NCI-H748 treated with DMSO at 0.1 percent for 48 hours (cell line): ENCODE measurements at places on chromosomes 12 and 14.

DNA sequence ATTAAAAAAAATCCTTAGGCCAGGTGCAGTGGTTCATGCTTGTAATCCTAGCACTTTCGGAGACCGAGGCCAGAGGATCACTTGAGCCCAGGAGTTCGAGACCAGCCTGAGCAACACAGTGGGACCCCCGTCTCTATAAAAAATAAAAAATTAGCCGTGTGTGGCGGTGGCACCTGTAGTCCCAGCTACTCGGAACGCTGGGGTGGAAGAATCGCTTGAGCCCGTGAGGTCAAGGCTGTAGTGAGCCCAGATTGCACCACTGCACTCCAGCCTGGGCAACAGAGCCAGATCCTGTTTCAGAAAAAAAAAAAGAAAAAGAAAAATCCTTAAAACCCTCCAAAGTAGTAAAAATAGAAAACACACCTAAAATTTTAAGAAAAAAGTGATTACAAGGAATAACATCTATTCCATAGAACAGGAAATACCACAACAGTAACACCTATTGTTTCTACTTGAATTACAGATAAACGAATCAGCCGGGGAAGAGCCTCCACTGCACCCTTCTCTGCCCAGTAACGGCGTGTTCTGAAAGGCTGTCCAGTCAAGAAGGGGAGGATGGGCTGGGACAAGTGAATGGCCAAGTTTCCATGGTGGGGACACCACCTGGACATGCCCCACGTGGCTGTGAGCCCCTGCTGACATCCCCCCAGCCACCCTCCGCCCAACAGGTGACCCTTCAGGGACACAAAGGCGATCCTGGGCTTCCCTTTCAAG, 17.8 kb downstream of the POLE start:
- no peak for DNase-seq

GRCh38 chr14:28301179-28301578, 465.4 kb upstream of the FOXG1 start:
- DNase-seq = no peak

DNA sequence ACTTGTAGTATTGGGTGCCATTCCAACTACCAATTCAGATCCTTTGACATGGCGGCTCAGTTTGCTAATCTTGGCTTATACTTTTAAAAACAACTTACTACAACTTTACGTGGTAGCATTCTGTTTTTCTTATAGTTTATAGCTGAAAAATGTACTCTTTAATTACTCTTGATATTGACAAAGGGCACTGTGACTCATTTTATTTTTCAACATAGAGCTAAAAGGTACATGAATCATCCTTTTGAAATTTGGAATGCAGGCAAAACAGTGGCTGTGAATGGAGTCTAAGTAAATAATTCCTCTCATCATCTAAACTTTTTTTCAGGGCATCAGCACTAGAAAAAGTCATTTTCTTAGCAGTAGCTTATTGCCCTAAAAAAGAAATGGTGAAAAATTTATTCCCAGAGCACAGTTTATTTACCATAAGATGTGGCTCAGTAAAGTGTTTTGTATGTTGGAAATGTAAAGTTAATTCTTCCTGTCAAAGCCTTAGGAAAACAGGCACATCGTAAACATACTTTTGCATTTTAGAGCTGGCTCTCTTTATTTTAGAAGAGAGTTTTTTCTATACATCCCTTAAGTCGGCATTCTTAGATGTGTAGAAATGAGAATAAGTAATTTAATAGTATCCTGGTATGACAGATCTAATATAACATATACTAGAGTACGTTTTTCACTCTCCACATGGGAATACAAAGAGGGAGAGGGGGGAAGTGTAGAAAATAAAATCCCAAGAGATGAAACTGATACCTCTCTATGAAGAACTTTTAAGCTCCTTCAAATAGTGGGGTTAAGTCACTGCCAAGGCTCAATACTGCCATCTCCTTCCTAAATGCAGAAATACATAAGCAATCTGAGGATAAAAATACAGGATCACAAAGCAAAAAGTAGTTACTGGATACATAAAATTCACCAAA, 55.2 kb downstream of the SLC25A21 start:
- DNase-seq = no peak

GRCh38 chr12:64621257-64621942, 11.1 kb downstream of the RASSF3 start:
- no peak for DNase-seq

- DNase-seq = no peak
Measured at GRCh38 chr12:53733051-53733806, 6.0 kb upstream of the CALCOCO1 start.

DNA sequence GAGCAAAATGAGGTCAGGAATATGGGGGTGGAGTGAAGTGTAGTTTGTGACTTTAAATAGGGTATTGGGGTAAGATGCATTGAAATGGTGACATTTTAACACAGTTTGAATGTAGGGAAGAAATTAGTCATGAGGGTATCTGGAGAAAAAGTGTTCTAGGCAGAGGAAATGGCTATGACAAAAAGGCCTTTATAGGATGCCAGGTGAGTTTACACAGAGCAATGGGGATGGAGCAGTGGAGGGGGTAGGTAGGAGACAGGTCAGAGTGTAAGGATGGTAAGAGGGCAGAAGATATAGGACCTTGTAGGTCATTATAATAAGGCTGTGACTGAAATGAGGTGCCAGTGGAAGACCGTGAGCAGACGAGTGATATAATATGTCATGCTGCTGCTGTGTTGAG, 30.4 kb downstream of the HEATR5A start:
- DNase-seq = no peak

DNA sequence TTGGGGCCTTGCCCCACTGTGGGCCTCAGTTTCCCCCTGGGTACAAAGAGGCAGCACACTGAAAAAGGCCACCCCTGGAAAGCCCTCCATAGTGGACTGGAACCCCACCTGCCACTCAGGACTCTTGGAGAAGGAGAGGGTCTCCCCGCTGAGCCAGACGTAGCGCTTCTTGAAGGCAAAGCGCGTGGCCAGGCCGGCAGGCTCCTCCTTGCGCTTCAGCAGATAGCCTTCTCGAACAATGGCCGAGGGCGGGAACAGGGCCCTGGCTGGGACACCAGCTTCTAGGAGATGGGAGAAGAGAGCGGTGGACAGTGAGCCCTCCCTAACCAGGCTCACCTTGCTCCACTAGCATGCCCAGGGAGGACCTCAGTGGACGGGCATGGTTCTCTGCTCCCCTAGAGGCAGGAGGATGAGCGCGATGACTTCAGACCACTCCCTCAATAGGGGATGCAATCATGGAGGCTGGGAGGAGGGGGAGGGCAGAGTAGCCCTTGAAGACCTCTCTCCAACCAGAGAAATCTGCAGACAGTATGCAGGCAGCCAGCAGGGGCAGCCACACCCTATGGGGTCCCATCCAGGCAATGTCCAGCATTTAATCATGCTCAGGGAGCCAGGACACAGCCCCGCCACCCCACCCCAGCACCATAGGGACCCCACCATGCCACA, 29.8 kb downstream of the RASAL1 start:
- DNase-seq = no peak

GRCh38 chr14:26598081-26598671, 343 bp upstream of the NOVA1 start:
- peak; percentile 96 for DNase-seq

DNA sequence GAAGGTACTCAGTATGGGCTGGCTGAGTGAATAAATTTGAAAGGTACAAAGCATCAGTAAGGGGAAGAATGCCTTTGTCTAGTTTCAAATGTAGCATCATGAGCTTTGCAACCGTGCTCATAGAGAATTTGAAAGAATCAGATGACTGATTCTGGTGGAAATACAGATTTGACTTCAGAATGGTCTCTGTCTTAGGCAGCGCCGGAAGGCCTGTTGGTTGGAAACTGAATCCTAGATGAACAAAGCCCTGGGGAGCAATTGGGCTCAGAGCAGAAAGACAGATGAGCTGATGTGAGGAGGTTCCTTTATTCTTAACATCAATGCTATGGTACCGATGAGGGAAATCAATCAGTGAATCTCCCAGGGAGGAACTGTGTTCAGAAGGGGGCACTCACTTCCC, 137.3 kb downstream of the SNAPC1 start:
- DNase-seq = no peak

DNA sequence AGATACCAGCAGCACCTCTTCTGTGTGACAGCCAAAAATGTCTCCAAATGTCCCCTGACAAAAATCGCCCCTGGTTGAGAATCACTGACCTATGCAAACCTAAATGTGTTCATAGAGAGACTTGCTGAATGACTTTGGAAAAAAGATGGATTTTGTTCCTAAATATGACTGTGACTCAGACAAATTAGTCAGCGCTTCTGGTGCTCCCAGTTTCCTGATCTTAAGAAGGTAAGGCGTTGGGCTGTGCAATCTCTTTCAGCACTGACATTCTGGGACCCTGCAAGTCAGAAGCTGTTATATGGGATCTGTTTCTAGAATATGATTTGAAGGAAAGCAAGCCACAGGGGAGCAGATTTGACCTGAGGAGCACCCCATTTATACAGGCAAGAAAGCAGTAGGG, 90.6 kb upstream of the PWP1 start:
- no peak for DNase-seq

GRCh38 chr12:112752303-112752702, 39.2 kb upstream of the RPH3A start:
- no peak for DNase-seq

DNA sequence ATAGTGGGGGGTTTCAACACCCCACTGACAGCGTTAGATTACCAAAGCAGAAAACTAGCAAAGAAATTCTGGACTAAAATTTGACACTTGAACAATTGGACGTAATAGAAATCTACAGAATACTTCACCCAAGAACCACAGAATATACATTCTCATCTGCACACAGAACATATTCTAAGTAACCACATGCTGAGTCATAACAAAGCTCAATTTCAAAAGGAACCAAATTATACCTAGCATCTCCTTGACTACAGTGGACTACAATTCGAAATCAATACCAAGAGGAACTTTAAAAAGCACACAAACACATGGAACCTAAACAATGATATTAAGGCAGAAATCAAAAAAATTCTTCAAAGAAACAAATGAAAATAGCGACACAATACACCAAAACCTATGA, 871.6 kb upstream of the MDGA2 start:
- no peak for DNase-seq

DNA sequence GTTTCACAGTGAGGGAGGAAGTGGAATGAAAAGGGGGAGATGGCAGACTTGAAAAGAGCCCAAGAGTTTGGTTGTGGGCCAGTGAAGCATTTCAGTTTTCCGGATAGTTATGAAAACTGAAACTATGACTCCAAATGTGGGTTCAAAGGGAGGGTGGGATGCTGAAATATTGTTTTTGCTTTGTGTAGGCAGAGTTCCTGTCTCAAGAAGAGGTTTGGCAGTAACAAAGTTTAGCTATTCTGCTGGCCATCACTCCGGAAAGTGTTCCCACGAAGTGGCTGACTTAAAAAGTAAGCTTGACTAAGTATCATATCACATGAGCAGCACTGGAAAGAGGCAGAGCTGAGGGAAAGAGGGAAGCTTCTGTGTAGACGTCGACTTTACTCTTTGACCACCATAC, 85.2 kb downstream of the CAND1 start:
- no peak for DNase-seq

- DNase-seq = no peak
Measured at GRCh38 chr14:22509036-22509709, 79.9 kb downstream of the DAD1 start.

DNA sequence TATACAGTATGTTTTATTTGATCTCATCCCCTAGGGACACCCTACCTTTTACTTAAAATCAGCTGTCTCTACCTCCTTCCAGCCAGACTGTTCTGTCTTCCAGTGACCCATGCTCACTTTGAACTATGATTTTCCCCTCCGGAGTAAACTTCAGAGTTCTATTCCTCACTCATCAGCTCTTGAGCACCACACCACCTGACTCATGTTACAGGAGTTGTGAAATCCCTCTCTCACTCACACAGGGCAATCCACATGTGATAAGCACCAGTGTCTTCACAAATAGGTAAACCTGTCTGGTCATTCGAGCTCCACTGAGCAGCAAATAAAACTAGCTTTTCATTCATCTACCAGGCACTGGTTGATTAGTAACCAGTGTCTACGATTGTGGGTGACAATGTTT, 177.3 kb upstream of the BMP4 start:
- DNase-seq = no peak

DNA sequence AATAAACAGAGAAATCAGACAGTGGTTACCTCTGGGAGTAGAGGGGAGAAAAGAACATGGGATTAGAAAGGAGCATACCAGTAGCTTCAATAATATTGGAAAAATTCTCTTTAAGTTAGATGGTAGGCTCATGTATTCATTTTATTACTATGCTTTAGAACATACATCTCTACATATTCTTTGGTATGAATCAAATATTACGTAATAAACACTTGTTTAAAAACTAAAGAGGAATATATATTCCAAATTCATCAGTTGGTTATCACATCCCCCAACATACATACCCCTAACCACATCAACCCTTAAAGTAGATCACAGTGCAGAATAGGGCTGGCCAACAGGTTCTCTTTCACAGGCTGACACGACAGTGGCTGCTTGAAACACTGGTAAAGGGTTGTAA, 5.6 kb downstream of the RPAP3 start:
- DNase-seq = no peak

DNA sequence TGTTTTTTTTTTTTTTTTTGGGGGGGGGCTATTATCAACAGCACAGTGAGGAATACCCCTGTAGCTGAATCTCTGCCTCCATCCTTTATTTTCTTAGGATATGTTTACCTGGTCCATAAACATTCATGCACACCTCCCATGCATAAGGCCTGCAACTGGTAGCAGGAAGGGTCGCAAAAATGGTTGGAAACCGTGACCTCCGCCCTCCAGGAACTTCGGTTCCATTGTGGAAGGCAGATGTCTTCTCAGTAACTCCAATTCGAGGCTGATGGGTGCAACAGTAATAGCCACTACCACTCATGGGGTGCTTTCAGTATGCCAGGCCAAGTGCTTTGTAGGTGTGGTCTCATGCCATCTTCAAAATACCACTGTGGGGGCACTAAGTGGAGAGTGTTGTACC, 40.2 kb downstream of the ACACB start:
- no peak for DNase-seq

- DNase-seq = no peak
Measured at GRCh38 chr12:130981074-130981742, 27.5 kb downstream of the ADGRD1 start.

DNA sequence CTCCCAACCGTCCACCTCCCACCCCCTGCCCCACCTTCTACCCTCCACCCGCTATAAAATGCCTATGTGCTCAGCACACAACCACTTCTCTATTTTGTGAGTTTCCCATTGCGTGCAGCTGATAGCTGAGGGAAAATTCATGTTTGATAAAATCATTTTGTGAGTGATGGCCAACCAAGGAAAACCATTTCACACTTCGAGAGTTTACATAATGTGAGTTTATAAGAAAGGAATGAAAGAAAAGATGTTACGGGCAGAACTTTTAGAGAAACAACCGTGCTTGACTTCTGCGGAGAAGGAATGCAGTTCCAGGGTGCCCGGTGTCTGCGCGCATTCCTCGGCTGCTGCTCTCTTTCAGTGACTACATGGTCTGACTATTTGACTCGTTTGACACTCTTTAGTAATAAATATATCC, 140.9 kb downstream of the EFCAB11 start:
- DNase-seq = no peak

DNA sequence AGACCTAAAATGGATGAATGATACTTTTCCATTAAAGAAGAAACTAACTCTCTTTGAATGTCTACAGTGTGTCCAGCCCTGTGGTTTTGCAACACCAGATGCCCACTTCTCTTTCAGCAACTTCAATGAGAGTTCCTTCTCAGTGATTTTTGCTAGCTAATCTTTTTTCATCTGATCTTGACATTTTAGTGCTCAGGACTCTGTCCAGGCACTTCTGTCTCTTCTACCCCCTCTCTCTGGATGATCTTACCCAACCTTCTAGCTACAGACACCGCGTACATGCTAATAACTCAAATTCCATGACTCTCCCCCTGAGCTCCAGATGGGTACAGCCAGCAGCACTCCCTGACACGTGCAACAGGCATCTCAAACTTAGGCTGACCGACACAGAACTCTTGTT, 161.1 kb upstream of the FOXN3 start:
- no peak for DNase-seq
